DMS79 (cell line): ENCODE measurements at places on chromosomes 1 and 21.

- DNase-seq, result no peak
Observed at GRCh38 chr1:153260585-153261280, 1.2 kb downstream of the LORICRIN start.

GRCh38 chr1:222843469-222844410, 28.9 kb downstream of the DISP1 start:
- no peak for DNase-seq

DNA sequence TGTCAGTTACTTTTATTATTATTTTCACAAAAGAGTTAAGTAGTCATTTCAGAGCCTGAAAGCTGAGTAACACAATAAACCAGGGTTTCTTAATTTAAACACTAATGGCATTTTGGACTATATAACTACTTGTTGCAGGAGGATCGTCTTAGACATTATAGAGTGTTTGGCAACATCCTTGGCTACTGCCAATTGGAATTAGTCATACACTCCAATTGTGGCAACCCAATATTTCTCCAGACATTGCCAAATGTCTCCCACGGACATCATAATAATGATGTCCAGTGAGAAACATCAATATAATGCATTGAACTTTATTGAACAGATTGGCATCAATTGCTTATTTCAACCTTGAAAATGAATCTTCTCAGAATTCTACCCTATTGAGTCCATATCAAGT, 441.9 kb upstream of the ADGRL4 start:
- no peak for DNase-seq

- no peak for DNase-seq
Observed at GRCh38 chr1:175471039-175471800, 272.2 kb downstream of the TNR start.

GRCh38 chr1:90558126-90558525, 159.0 kb downstream of the BARHL2 start:
- DNase-seq, result no peak

GRCh38 chr1:198199105-198199504, 42.3 kb downstream of the NEK7 start:
- no peak for DNase-seq
